ENCODE measurements at places on chromosomes 6 and 20. TPM values are rescaled to one million over a fixed set of nuclear protein-coding genes. Genes with fewer than 3 reads are reported as not detected.

Gene SLC22A3
- total RNA-seq, result 35.7 TPM

Gene APOBEC2
- not detected for total RNA-seq

Gene DZANK1
- total RNA-seq, result 2.9 TPM

Gene PLCB1
- 1.0 TPM for total RNA-seq

Gene RSPO3
- total RNA-seq, result 122 TPM

Gene TNFRSF6B
- total RNA-seq, result 0.85 TPM

Gene DCDC2
- 3.0 TPM for total RNA-seq

Gene C20orf202
- not detected for total RNA-seq

Gene ARG1
- total RNA-seq, result not detected

Gene CALHM6
- total RNA-seq, result not detected

Gene LY6G6D
- not detected for total RNA-seq

Gene TSPYL1
- 34.7 TPM for total RNA-seq

Gene C2
- total RNA-seq, result 0.66 TPM

Gene DOK5
- not detected for total RNA-seq

Gene LPA
- 0.02 TPM for total RNA-seq
